ENCODE measurements at places on chromosomes 2 and 18.

GRCh38 chr2:155908567-155908966 is 424.0 kb downstream of the NR4A2 start:
- DNase-seq = no peak

DNA sequence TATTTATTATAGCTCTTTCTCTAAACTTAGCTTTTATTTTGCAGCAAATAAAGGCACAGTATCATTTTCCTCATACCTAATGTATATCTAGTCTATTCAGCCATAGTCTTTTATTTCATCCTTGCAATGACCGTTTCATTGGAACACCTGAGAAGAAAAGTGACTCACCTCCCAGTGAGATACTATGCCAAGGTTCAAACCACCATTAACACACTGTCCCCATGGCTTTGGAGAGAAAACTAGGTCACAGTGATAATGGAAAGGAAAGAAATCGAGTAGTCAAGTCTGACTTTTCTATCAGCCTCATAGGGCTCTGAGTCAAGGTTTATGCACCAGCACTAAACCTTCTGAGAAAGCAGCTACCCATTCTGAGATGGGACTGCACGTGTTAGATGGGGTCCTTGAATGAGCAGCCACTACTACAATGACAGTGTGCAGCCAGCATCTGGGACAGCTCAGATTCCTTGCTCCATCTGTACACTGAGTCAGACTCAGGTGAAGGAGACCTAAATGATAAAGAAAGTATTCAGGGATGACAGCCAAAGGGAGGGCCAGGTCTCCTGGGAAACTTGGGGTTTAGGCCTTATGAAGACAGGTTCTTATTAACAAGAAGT is 971.1 kb upstream of the ACVR2A start:
- DNase-seq = no peak

GRCh38 chr2:127052771-127053691 is 53.9 kb downstream of the BIN1 start:
- DNase-seq = no peak

GRCh38 chr2:68879296-68879695 is 8.1 kb upstream of the BMP10 start:
- no peak for DNase-seq

DNA sequence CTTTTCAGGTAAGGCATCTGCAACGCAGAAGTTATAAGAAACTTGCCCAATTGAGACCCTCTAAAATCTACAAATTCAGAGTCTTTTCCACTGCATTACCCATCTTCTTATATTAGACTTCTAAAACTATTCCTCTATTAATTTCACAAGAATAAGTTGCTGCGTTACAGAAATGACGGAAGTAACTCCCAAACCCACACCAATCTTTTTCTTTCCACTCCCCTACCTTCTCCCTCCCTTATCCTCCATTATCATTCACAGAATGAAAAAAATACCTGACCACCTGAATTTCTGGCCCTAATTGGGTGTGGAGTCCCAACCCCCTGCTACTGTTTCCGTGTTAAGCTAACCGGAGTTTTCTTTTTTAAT is 689 bp downstream of the RPRD1A start:
- DNase-seq = peak; percentile 3

GRCh38 chr2:140639628-140640027 is 1491.2 kb downstream of the LRP1B start:
- DNase-seq = no peak

GRCh38 chr18:3597409-3598357 is 147.7 kb downstream of the TGIF1 start:
- DNase-seq = no peak

GRCh38 chr2:159022019-159022418 is 53.6 kb downstream of the TANC1 start:
- DNase-seq = no peak

- no peak for DNase-seq
Observed at GRCh38 chr2:51420511-51420910, 388.6 kb upstream of the NRXN1 start.

- DNase-seq = no peak
Observed at GRCh38 chr2:210956101-210956500, 399.7 kb downstream of the CPS1 start.

- DNase-seq = no peak
Observed at GRCh38 chr2:20299113-20299512, 51.5 kb downstream of the PUM2 start.

DNA sequence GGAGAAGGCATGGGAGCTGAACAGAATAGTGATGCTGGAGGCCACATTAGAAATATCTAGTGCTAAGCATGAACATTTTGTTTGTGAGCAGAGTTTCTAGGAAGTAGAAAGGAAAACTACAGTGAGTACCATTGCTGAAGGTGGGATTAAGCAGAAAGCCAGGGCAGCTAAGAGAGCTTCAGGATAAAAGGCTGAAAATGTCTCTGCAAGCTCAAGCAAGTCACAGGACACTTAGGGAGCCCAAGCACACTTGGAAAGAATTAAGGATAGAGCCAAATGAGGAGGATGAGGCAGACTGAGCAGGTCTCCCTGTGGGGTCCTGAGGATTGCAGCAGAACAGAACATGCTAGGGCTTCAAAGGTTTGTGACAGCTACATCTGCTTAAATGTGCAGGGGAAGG is 80.6 kb upstream of the LYPD1 start:
- DNase-seq = no peak

DNA sequence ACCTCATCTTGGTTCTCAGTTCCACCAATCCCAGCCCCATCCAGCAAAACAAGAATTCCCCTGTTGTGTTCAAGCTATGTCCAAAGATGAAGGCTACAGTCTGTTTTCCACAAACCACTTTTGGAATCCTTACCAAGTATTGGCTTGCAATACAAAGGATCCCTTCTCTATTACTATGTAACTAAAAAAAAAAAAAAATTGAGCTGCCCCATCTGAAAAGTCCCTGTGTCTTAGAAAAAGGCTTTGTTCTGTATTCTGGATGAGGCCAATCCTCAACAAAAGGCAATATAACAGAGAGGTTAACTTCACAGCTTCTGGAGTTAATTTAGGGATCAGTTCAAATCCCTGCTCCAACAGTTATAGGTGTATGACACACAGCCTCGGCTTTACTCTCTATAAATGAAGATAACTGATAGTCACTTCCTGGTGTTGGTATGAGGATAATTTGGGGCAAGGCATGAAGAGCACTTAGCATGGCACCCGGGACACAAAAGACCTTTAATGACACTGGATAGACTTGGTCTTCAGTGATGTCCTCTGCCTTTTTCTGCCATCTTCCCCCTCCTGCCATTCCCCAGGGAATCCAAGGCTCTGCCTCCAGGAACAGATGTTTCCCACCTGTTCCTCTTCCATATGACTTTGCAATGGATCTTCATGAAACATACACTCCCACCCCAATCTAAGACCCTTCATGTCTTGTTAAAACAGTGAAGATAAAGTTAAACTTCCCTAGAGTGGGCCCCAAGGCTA is 61.2 kb upstream of the ATL2 start:
- DNase-seq = no peak

- DNase-seq = peak; percentile 14
Observed at GRCh38 chr2:36562973-36563532, 34.9 kb downstream of the FEZ2 start.

DNA sequence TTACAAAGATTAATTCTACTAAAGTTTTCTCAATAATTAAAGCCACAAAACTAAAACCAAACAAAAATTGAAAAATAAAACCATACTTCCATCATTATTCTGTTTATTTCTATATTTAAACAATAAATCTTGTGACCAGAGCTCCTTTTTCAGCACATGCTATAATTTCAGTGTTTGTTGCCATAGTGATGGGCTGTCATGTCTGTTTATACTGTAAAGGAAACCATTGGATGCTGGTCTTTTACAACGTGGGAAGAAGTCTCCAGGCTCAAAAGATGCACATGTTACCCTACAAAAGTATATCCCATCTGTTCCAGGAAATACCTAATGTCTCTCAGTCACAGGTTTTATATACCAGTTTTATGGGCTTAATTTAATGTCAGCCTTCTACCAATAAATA is 100.1 kb upstream of the MC2R start:
- no peak for DNase-seq

DNA sequence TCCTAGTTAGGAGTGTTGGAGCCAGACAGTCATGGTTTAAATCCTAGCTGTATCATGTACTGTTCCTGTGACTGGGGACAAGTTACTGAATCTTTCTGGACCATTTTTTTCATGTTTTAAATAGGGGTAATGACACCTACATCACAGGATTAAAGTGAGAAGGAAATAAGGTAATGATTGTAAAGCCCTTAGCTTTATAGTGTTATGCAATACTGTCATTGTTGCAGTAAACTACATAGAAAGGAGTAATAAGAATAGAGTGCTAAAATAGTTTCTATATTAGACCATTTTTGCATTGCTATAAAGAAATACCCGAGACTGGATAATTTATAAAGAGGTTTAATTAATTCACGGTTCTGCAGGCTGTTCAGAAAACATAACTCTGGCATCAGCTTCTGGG is 14.5 kb downstream of the AGPS start:
- no peak for DNase-seq

GRCh38 chr2:143584936-143585335 is 455.7 kb downstream of the ARHGAP15 start:
- no peak for DNase-seq

Measured in activated CD4-positive, alpha-beta T cell treated with anti-CD3 and anti-CD28 coated beads, Interleukin-2, amount 50 U/mL, for 16 hours (primary cell).